Activated naive CD8-positive, alpha-beta T cell treated with anti-CD3 and anti-CD28 coated beads for 36 hours (primary cell): ENCODE measurements at places on chromosomes 16 and 17. TPM values are rescaled to one million over a fixed set of nuclear protein-coding genes. Genes with fewer than 3 reads are reported as not detected.

GRCh38 chr16:23081675-23082119 lies 67.6 kb downstream of the USP31 start:
- peaks cover 9% of the 10 kb centered on the region for H3K4me1 ChIP-seq
- H3K36me3 ChIP-seq: peaks cover 21% of the 10 kb centered on the region
- DNase-seq: no peak
- H3K27me3 ChIP-seq: no peaks in the 10 kb centered on the region
- H3K27ac ChIP-seq: no peak overlapping the region

DNA sequence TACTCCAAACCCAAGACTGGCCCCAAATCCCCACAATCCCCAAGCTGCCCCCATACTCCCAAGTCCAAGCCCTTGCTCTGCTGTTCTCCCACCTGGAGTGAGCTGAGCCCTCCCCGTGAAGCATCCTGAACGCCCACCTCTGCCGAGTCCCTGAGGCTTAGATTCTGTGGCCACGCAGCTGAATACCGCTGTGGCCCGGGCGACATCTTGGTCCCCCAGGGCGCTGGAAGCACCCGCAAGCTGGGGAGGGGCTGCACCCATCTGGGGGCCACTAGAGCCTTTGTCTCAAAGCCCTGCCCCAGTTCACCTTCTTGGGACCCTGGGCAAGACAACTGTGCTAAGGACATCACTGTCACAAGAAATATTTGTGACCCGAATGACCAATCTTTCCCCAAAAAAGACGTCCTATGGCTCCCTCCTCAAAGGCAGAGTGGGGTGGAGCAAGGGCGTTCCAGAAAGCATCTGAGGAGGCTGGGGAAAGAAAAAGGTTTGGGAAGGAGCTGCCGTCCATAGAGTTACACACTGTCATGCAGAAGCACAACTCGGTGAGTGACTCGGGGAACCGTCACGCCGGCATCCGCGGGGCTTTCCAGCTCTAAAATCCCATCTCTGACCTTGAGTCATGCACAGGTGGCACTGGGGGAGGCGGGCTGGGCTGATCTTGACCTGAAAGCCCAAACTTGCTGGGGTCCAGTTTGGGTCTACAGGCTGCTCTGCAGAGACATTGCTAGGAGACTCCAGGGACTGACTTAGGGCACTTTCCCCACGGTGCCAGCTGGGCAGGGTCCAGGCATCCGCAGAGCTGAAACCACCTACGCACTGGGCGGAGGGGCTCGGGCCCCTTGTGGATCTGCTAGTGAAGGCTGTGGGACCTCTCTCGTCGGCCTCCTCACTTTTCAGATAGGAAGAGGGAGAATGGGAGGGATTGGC lies 6.6 kb downstream of the PTX4 start:
- DNase-seq: no peak
- H3K27me3 ChIP-seq: no peaks in the 10 kb centered on the region
- no peak overlapping the region for H3K4me3 ChIP-seq
- no peaks in the 10 kb centered on the region for H3K4me1 ChIP-seq

ABCC11 gene
- total RNA-seq: 0.16 TPM

DNA sequence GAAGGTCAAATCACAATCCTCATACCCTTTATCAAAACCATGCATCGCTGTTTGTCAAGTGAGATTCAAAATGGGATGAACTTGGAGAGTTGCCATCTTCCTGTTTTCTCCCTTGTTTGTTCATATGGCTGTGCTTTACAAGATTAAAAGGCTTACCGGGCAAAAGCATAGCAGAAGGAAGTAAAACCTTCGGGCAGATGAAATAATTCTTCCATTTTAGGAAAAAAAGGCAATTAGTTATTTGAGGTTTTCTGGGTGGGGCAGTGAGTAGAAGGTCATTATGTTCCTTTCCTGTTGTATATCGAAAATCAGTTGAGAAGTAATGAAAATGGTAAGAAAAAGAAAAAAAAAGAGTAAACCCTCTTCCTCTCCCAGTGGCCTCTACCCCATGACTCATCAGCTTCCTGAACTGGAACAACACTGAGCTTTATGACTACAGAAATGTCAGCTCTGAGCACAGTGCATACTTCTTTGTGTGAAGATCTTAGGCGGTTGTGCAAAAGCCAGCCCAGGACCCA lies 369.2 kb downstream of the CDH13 start:
- no peaks in the 10 kb centered on the region for H3K36me3 ChIP-seq
- no peaks in the 10 kb centered on the region for H3K4me1 ChIP-seq
- DNase-seq: no peak
- H3K27ac ChIP-seq: no peak overlapping the region
- H3K27me3 ChIP-seq: no peaks in the 10 kb centered on the region

ALOX15B gene
- 0.08 TPM for total RNA-seq

GRCh38 chr17:31581491-31581890 lies 190.0 kb downstream of the RAB11FIP4 start:
- H3K27me3 ChIP-seq: no peaks in the 10 kb centered on the region
- DNase-seq: no peak
- H3K36me3 ChIP-seq: no peaks in the 10 kb centered on the region

TP53TG3 gene
- not detected for total RNA-seq

- H3K27me3 ChIP-seq: no peaks in the 10 kb centered on the region
- H3K36me3 ChIP-seq: peaks cover 15% of the 10 kb centered on the region
- DNase-seq: peak; percentile 86
- H3K4me3 ChIP-seq: peak overlapping the region; percentile 80
- peak overlapping the region; percentile 91 for H3K27ac ChIP-seq
- H3K4me1 ChIP-seq: peaks cover 45% of the 10 kb centered on the region
Observed at GRCh38 chr16:57591086-57591869, 37.2 kb upstream of the ADGRG1 start.

DNA sequence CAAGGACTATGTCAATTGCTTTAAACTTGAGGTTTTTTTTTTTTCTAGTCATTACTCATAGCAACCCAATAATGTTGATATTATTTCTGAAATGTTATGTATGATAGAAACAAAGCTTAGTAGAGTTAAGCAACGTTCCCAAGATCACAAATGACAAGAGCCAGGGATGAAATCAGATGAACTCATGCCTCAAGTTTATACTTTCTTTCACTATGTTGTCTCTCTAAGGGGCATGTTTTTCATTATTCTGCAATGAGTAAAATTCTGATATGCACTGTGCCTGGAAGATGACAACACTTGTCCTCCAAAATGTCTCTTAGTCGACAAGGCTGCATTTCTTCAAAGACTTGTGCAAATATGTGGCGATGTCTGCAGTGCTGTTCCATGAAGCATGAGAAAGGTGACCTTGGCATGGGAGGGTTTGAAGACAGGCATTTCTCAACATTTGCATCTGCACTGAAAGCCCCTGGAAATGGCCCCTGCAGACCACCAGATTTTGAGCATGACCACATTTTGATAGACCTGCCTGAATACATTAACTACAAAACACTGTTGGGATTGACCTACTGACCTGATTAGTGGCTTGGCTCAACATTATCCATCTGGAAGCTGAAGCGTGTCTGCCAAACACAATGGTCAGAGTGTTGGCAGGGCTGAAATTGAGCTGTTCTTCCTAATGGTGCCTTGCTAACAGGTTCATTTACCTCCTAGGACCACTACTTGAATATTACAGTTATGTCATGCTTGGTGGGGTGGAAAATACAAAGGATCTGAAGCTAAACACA lies 1027.5 kb downstream of the CDH11 start:
- no peaks in the 10 kb centered on the region for H3K4me1 ChIP-seq
- no peak overlapping the region for H3K27ac ChIP-seq
- H3K4me3 ChIP-seq: no peak overlapping the region
- no peaks in the 10 kb centered on the region for H3K36me3 ChIP-seq
- no peak for DNase-seq

- peaks cover 51% of the 10 kb centered on the region for H3K4me1 ChIP-seq
- H3K4me3 ChIP-seq: peak overlapping the region; percentile 50
- peak overlapping the region; percentile 45 for H3K27ac ChIP-seq
- peaks cover 25% of the 10 kb centered on the region for H3K27me3 ChIP-seq
Observed at GRCh38 chr16:79093554-79093967, 507.0 kb downstream of the MAF start.

GRCh38 chr17:72407931-72408330 lies 287.1 kb downstream of the SOX9 start:
- no peaks in the 10 kb centered on the region for H3K36me3 ChIP-seq
- H3K27ac ChIP-seq: no peak overlapping the region
- H3K27me3 ChIP-seq: no peaks in the 10 kb centered on the region
- H3K4me1 ChIP-seq: no peaks in the 10 kb centered on the region
- DNase-seq: no peak

- H3K36me3 ChIP-seq: no peaks in the 10 kb centered on the region
- DNase-seq: no peak
- no peaks in the 10 kb centered on the region for H3K27me3 ChIP-seq
- H3K4me1 ChIP-seq: peaks cover 15% of the 10 kb centered on the region
- no peak overlapping the region for H3K4me3 ChIP-seq
Observed at GRCh38 chr16:85418978-85419491, 194.1 kb upstream of the GSE1 start.

DNA sequence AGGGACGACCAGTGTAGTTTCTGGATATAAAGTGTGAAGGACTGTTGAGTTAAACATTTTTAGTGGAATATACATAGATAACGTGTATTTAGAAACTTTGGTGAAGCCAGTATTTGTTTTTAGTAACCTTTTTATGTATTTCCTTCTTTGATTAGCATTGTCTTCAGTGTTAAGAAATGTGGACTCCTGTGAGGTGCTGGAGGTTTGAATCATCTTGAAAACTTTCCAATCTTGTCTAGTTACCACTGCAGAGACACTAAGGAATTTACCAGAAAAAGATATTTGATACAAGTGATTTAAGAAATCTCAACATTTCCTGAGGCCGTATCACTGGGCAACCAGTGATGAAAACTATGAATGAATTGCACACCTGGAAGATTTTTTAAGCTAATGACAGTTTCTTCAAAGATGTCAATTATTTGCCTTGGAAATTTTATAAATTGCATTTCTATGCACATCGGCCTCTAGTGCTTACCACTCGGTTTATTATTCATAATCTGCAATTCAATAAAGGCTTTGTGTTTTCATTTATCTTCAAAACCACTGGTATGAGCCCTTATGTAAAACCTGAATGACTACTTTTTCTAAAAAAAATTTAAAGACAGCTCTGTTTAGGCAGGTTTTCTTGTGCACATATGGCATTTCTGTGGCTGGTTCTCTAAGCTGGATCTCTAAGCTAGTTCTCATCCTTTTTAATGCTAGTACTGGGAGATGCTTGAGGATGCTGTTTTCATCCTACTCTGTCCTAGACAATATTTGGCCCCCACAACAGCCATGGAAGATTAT lies 31.4 kb upstream of the ADCY7 start:
- no peaks in the 10 kb centered on the region for H3K36me3 ChIP-seq
- H3K27ac ChIP-seq: no peak overlapping the region
- H3K4me3 ChIP-seq: no peak overlapping the region
- H3K4me1 ChIP-seq: no peaks in the 10 kb centered on the region

DNA sequence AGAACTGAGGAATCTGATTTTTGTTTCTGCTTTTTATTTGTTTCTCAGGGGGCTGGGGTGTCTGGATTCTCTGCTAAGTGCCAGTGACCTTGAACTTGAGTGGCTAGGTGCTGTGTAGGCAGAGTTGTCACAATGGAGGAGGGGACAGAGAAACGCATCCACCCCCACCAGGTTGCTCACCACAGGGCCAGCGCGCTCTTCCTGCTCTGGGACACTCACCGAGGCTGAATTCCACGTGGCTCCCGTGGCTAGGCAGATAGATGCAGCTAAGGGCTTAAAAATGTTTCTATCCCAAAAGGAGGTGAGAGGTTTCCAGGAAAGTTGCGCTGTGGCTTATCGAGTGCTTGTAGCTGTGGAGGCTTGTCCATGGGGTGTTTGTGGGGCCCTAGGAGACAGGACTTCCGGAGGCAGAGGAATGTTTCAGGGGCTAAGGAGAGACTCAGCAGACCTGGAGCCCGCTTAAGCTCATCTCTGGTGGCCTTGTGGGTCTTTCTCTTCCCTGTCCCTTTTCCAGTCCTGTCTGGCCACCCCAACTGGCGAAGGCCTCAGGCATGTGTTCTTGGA lies 36.8 kb downstream of the ADCY7 start:
- H3K4me1 ChIP-seq: no peaks in the 10 kb centered on the region
- no peak for DNase-seq
- no peak overlapping the region for H3K4me3 ChIP-seq
- H3K27me3 ChIP-seq: no peaks in the 10 kb centered on the region
- no peaks in the 10 kb centered on the region for H3K36me3 ChIP-seq

FGF11 gene
- total RNA-seq: 9.2 TPM

HAP1 gene
- 0.08 TPM for total RNA-seq

RHBDL1 gene
- 0.49 TPM for total RNA-seq

GRCh38 chr17:2064520-2064971 lies 9.6 kb downstream of the HIC1 start:
- no peak overlapping the region for H3K4me3 ChIP-seq
- H3K4me1 ChIP-seq: peaks cover 34% of the 10 kb centered on the region
- H3K36me3 ChIP-seq: peaks cover 67% of the 10 kb centered on the region
- DNase-seq: no peak
- no peak overlapping the region for H3K27ac ChIP-seq

TAT gene
- total RNA-seq: not detected

STAT3 gene
- 221 TPM for total RNA-seq

DNA sequence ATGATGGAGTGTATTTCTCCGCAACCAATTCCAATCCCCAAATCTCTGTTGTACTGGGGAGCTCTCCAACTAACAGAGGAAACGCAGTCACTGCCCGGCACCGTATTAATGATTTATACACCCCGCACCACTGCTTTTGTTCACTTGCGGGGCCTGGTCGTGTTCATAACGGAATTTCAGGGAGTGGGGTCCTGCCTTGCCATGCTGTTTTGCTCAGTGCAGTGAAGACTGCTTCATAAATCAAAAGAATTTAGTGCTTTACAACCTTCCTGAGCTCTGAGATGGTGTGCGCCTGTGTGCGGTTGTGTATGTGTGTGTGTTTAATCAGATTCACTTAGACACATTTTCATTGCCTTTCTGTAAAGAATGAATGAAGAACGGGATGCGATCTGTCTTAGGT lies 18.5 kb upstream of the RBFOX1 start:
- H3K27ac ChIP-seq: no peak overlapping the region
- H3K4me3 ChIP-seq: no peak overlapping the region
- no peaks in the 10 kb centered on the region for H3K36me3 ChIP-seq
- H3K27me3 ChIP-seq: peaks cover 6% of the 10 kb centered on the region

ACSM3 gene
- 11.0 TPM for total RNA-seq

GRCh38 chr16:3004781-3005284 lies 7.9 kb upstream of the CLDN9 start:
- H3K27me3 ChIP-seq: peaks cover 6% of the 10 kb centered on the region
- H3K4me3 ChIP-seq: peak overlapping the region; percentile 60
- H3K27ac ChIP-seq: no peak overlapping the region
- no peaks in the 10 kb centered on the region for H3K36me3 ChIP-seq

GRCh38 chr16:85457366-85457765 lies 155.8 kb upstream of the GSE1 start:
- H3K36me3 ChIP-seq: no peaks in the 10 kb centered on the region
- H3K27me3 ChIP-seq: peaks cover 12% of the 10 kb centered on the region
- H3K27ac ChIP-seq: no peak overlapping the region
- H3K4me3 ChIP-seq: no peak overlapping the region
